ENCODE measurements at places on chromosomes 1 and 21. TPM values are rescaled to one million over a fixed set of nuclear protein-coding genes. Genes with fewer than 3 reads are reported as not detected.

The PTPN14 gene
- 57.1 TPM for total RNA-seq

The C1QC gene
- not detected for total RNA-seq

The DISP1 gene
- total RNA-seq: 0.65 TPM

GRCh38 chr1:156662005-156662799 is 15.0 kb downstream of the NES start:
- DNase-seq: peak; percentile 48

- DNase-seq: no peak
These were observed 6.8 kb downstream of the ARID1A start for GRCh38 chr1:26702680-26703038.

All from lung microvascular endothelial cell (primary cell).